ENCODE measurements at places on chromosomes 3 and 15.

- DNase-seq, result no peak
These were observed 96.4 kb downstream of the ANO10 start for GRCh38 chr3:43525386-43525785.

DNA sequence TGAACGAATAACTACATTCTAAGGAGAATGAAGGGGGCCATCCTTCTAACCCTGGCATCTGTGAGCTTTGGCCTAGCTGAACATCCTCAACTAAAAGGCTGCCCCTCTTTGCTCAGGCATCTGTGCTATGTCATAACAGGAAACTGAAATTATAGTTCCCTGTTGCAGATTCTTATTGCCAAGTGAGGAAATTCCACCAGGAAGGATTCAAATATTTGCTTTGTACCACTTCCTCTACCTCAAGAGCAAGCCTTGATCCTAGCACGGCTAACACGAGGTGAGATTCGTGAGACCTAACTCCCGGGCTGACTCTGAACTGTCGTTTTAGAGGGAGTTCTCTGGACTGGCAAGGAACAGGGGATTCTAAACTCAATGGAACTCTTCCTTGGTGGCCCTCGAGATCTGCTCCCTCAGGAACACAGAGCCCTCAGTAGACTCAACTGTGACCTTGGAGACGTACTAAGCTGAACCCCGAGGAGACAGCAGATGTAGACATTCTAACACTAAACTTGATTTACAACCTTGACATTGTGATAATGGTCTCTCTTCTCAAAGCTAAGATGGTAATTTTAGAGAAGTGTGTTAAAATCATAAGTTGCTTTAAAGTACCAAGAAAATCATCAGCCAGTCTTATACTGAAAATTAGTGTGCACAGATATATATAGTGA, 4.2 kb downstream of the SPG21 start:
- DNase-seq, result peak; percentile 70

DNA sequence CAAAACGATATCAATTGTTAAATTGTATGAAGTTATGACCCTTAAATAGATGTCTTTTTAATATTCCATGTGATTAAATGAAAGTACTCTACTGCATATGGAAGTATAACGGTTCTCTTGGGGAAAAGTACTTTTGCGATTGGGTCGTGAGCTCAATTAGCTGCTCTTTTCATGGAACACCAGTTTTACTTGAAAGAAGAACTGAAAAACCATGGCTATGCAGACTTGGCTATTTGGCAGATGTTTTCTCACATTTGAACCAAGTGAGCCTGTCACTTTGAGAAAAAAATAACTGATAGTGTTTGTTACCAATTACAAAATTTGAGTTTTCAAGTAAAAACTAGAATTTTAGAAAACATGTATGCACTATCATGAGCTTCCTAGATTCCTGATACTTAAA, 5.9 kb upstream of the INAFM2 start:
- DNase-seq, result no peak

- no peak for DNase-seq
These were observed 30.3 kb upstream of the SEC13 start for GRCh38 chr3:10351013-10351735.

GRCh38 chr3:171783626-171784025, 26.7 kb downstream of the PLD1 start:
- no peak for DNase-seq

- peak; percentile 39 for DNase-seq
These were observed 77.3 kb downstream of the CNTN3 start for GRCh38 chr3:74537164-74537563.

GRCh38 chr3:126146525-126147146, 33.8 kb downstream of the ALDH1L1 start:
- no peak for DNase-seq

DNA sequence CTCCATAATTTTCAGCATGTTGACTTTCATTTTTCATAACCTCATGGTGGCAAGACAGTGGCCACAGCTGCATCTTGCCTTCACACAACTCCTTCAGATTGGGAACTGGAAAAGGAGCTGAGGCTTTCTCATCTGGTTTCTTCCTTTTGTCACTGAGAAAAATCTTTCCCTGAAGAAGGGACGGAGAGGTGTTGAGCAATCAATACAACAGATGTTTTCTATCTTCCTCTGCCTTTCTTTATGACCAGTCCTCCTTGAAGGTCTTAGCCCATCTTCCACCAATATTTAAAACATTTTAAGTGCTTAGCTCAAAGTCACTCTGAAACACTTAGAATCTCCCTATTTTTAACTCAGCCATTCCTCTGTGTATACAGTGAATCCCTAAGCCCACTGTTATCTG, 11.9 kb downstream of the ZNF660 start:
- DNase-seq, result no peak

GRCh38 chr15:57330619-57331340, 45.5 kb upstream of the CGNL1 start:
- DNase-seq, result no peak

DNA sequence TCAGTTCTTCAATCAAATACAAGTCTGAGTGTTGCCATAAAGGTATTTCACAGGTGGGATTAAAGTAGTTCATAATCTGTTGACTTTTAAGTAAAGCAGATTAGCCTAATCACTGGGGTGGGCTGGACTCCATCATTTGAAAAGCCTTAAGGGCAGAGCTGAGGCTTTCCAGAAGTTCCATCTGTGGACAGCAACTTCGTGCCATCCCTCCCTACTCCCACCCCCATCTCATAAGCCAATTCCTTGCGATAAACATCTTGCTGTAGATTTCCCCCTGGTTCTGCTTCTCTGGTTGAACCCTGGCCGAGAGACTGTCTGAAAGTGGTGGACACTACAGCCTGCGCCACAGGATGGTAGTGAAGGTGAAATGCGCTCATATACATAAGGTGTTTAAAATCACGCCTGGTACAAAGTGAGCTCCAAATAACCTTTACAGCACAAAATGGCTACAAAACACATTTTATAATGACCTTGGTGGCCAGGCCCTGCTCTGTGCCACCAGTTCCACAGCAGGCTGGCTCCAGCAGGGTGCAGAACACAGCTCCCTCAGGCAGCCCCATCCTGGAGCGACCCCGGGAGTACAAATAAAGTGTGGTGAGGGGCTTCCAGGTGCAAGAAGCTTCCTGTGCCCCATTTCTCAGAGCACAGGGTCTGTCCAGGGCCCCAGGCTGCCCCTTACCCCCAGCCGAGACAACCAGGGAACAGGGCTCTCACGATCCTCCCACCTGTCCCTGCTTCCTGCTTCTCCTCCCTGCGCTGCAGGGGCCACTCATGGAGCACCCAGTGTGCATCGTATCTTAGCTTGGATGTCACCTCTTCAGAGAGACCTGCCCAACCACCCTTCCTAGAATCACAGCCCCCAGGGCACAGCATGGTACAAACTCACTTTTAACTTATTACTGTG, 25.8 kb upstream of the GATA2 start:
- no peak for DNase-seq

- DNase-seq, result peak; percentile 35
These were observed 48.5 kb downstream of the THBS1 start for GRCh38 chr15:39629371-39629770.

DNA sequence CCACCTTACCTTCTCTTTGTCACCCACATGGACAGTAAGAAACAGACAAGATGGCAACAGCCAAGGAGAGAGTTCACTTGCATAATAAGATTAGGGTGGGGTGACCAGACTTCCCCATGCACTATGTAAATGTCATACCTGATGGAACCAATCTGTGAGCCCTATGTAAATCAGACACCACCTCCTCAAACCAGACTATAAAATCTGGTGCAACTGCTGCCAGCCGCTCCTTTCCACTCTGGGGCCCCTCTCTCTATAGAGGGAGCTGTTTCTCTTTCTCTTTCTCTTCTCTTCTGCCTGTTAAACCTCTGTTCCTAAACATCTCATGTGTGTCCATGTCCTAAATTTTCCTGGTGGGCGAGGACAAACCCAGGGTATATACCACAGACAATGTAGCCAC, 405.5 kb upstream of the CNTN4 start:
- DNase-seq, result no peak

- DNase-seq, result no peak
These were observed 21.4 kb upstream of the DYNC1LI1 start for GRCh38 chr3:32592011-32592410.

DNA sequence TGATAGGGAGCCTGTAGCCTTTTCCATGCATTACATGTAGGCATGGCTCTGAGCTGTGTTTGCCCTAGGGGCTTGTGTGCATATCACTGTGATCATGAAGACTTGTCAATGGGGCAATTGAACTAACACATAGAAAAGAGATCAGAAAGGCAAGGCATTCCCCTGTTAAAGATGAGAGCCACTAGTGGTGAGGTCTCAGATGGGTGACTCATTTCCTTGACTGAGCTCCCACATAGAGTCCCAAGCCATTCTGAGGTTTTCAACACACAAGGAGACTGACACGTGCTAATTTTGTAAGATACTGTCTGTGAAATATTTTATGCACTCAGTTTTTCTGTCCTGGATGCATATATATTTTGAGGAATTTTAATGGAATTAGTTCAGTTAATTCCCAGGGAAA, 53.8 kb downstream of the SAMMSON start:
- no peak for DNase-seq

GRCh38 chr3:195860456-195860855, 47.9 kb downstream of the TNK2 start:
- no peak for DNase-seq

GRCh38 chr3:18740631-18741583, 315.8 kb upstream of the SATB1 start:
- DNase-seq, result no peak

GRCh38 chr15:89812011-89812846, 2.4 kb downstream of the ANPEP start:
- DNase-seq, result peak; percentile 62

- DNase-seq, result no peak
These were observed 37.6 kb upstream of the TRIM71 start for GRCh38 chr3:32780071-32780734.

GRCh38 chr15:67143646-67144045, 78.2 kb downstream of the SMAD3 start:
- DNase-seq, result no peak

- no peak for DNase-seq
These were observed 536 bp downstream of the WDR73 start for GRCh38 chr15:84653584-84653909.

DNA sequence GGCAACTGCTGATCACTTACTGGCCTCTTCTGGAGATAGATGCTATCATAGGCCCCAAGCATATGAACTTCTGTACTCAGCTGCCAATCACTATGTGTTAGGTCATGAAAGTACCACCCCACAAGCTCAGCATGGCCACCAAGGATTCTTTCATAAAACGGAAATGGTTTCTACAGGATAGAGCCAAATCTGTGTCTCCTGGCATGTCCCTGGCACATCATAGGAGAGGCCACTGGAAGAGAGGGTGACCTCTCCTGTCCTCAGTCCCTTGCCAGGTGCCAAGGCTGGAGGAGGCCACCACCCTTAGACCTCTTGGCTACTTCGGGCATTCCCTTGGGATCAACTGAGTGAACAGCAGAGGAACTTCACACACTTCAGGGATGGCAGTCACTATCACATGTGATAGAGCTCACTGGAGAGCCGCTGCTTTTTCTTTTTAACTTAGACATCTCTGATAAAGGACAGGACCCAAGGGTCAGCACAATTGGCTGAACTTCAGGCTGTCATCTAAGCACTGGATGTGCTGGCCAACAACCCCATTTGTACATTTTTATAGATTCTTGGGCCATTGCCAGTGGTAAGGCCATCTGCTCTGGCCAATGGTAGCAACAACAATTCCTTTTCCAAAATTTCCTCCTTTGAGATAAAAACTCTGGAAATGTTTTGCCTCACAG, 425.2 kb downstream of the SQOR start:
- DNase-seq, result no peak

DNA sequence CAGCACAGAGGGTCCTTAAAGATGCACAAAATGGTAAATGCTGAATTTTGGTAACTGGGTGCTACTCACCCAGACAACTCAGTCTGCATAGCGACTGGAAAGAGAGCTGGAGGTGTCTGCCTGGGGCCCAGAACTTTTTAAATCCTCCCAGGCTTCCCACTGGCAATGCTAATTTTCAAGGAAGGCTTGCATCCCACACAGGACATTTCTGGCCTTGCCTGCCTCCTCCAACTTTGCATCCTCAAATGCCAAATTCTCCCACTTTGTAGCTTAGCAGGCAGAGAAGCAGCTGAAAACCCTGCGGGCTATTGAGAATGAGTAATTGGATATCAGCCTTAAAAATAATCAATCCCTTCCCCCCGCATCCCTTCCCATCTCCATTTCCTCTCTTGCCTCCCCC, 656.6 kb upstream of the ADAMTS9 start:
- no peak for DNase-seq

GRCh38 chr15:47485419-47485818, 231.9 kb upstream of the SEMA6D start:
- peak; percentile 4 for DNase-seq

DNA sequence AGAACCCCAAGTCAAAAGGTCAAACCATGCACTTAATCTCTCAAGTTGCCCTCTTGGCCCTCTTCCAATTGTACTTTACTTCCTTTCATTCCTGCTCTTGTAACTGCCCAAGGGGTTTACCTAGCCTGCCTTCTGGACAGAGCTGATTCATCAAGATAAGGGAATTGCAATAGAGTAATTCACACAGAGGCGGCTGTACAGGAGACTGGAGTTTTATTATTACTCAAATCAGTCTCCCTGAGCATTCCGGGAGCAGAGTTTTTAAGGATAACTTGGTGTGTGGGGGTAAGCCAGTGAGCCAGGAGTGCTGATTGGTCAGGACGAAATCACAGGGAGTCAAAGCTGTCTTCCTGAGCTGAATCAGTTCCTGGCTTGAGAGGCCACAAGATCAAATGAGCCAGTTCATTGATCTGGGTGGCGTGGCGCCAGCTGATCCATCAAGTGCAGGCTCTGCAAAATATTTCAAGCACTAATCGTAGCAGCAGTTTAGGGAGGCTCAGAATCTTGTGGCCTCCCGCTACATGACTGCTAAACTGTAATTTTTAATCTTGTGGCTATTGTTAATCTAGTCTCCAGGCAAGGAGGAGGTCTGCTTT, 590.0 kb downstream of the EPHA3 start:
- no peak for DNase-seq

GRCh38 chr15:53982876-53983275, 4.6 kb downstream of the UNC13C start:
- DNase-seq, result no peak

GRCh38 chr15:76328958-76329357, 7.6 kb upstream of the ISL2 start:
- DNase-seq, result peak; percentile 46

GRCh38 chr3:124701687-124702086, 28.6 kb upstream of the UMPS start:
- DNase-seq, result peak; percentile 74

- DNase-seq, result peak; percentile 35
These were observed at the start of gene PLSCR2 for GRCh38 chr3:146469150-146470017. PLSCR2 (minus strand) TSS chr3:146469561; CDS start chr3:146459904, 9,657 bp downstream.

- peak; percentile 29 for DNase-seq
These were observed 38.1 kb downstream of the SLCO2A1 start for GRCh38 chr3:133991637-133992036.

- DNase-seq, result no peak
These were observed 82.1 kb upstream of the POMGNT2 start for GRCh38 chr3:43187836-43188479.

DNA sequence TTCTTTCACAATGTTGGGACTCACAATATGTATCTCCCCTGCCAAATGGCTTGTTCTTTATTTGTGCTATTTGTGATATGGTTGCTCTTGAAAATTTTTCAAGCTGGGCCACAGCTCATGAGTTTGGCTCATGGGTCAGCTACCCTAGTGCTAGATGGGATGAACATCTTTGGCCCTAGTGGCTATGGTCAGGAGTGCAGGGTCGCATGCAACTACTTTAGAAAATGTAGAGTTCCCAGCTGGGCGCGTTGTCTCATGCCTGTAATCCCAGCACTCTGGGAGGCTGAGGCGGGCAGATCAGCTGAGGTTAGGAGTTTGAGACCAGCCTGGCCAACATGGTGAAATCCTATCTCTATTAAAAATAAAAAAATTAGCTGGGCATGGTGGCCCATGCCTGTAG, 55.8 kb downstream of the POLR2M start:
- DNase-seq, result no peak

Measured in EL (cell line).